ENCODE measurements at places on chromosomes 16 and 17.
A peak's percentile ranks its signal among the peaks of the same experiment; 100 is the strongest.

DNA sequence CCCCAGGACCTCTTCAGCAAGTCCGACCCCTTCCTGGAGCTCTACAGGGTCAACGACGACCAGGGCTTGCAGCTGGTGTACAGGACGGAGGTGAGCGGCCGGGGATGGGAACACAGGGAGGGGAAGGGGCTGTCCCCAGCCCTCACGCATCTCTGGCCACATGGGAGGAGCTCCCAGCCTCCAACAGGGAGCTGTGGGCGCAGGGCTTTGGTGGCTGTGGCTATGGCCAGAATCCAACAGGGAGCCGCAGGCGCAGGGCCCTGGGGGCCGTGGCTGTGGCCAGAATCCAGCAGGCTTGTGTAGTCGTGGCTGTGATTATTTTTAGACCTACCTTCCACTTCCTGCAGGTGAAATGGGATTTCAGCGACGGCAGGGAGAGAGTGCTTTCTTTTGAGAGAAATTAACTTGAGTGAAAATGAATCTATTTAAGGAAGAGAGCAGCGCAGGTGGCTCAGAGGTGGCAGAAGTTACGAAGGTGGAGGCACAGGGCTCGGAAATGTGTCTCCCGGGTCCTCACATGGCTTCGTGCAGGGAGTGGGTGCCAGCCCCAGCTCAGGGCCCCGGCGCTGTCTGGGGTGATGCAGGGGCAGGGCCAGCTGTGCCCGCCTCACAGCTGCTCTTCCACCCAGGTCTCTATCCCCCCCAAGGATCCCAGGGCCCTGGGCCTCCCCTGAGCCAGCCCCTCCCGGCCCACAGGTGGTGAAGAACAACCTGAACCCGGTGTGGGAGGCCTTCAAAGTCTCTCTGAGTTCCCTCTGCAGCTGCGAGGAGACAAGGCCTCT is 9.4 kb downstream of the CPNE7 start:
- no peak for DNase-seq

- DNase-seq: no peak
Measured at GRCh38 chr16:7325834-7326233, 6.8 kb upstream of the RBFOX1 start.

GRCh38 chr16:83847371-83848225 is 39.8 kb downstream of the HSBP1 start:
- no peak for DNase-seq

- no peak for DNase-seq
Measured at GRCh38 chr16:11152677-11153331, 103.2 kb downstream of the SOCS1 start.

DNA sequence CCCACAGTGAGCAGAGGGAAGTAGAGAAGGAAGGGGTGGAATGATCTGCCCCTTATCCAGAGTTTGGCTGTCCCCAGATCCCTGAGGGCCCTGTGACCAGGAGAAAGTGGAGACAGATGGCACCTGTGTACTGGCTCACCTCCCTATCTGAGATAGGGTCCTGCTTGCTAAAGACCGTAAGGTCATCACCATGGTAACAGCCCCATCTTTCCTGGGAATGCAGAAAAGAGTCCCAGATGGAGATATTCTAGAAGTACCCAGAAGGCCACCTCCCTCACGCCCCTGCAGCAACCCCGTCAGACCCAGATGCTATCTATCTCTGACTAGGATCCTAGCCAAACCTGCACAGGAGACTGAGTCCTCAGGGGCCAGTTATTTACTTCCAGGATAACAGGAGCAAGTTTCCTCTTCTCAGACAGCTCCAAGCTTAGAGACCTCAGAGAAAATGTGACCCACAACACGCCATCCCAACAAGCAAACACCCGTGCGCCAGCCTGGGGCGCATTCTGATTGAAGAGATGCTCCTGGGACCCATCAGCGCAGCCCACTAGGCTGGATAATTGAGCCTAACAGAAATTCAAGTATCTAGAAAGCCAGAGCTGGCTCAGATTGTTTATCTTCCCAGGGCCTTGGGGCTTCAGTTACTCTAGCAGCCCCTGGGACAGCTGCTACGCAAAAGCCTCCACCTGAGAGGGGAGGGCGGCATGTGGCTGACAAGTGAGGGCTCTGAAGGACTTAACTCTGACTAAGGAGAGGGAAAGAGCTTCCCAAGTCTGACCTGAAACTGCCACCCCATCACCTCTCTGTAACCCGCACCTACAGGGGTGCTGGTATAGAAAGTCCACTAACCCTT is 1.9 kb downstream of the ORMDL3 start:
- no peak for DNase-seq

GRCh38 chr17:8341456-8341855 is 1.8 kb downstream of the ODF4 start:
- DNase-seq: no peak

DNA sequence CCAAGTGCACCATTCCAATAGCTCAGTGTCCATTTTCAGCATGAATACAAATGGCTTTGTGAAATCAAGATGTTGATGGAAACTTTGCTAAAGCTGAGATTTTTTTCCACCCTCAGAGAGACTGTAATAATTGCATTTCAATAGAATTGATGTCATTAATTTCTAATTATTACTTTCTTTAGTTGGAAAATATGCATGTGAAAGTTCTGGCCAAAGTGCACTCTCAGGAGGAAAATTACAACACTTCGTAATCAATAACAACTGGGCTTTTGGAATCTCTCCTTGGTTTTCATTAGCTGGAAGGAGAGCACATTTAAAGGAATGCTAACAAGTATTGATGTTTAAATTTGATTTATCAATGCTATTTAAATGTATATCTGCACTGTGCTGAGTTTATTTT is 529.5 kb upstream of the CDH8 start:
- DNase-seq: no peak

GRCh38 chr16:5642436-5642835 is 544.8 kb upstream of the EEF2KMT start:
- DNase-seq: no peak

DNA sequence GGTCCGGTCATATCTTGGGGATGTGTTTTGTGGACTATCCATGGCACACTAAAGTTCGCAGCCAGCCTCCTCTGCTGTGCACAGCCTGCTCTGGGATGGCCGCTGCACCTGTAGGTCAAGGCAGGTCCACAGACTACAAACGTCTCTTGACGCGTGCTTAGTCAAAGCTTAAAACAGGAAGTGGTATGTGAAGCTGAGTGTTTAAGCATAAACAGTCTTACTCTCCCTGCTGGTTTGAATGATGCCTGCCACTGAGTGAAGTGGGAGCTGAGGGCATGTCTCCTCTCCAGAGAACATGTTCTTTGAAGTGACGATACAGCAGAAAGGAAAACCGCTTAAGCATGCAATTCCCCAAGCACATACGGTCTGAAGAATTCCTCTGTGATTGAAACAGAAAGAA is 365.6 kb downstream of the SLC39A11 start:
- DNase-seq: no peak

- DNase-seq: no peak
Measured at GRCh38 chr17:75412455-75413317, 7.2 kb upstream of the GRB2 start.

DNA sequence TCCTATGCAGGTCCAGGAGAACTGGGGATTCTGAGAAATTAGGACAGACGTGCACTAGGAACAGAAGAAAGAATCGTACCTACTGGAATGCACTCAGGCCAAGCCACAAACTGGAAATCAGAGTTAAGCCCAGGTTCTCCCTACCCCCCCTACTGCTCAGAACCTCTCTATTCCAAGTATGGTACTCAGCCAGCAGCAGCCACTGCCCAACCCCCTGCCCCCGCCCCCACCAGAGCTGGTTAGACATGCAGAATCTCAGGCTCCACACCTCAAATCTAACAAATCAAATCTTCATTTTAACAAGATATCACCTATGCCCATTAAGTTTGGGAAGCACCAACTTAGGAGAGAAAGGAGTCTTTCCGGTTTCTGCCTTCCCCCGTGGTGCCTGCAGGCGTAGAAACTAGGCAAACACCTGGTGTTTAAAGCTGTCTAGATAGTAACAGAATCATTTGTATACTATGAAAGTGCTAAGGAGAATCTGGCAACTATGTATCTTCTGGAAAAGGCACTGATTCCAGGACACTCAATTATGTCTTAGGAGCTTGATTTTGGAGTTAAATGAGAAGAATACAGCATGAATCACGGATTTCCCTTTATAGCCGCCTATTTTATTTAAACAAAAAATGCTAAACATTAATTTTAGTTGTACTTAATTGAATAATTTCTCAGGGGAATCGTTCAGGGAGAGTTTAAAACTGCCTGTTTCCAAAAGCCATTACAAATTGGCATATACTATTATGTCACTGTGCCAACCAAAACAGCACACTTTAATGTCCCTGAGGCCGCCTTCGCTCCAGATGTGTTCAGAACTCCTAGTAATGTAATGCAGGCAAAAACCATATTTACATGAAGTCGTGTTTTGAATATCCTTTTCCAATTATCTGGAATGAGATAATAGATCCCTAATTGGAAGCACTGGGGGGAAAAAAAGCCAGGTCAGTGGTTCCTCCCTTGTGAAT is 166.5 kb downstream of the STX8 start:
- no peak for DNase-seq

GRCh38 chr16:975291-975690 is 4.5 kb upstream of the LMF1 start:
- DNase-seq: no peak

DNA sequence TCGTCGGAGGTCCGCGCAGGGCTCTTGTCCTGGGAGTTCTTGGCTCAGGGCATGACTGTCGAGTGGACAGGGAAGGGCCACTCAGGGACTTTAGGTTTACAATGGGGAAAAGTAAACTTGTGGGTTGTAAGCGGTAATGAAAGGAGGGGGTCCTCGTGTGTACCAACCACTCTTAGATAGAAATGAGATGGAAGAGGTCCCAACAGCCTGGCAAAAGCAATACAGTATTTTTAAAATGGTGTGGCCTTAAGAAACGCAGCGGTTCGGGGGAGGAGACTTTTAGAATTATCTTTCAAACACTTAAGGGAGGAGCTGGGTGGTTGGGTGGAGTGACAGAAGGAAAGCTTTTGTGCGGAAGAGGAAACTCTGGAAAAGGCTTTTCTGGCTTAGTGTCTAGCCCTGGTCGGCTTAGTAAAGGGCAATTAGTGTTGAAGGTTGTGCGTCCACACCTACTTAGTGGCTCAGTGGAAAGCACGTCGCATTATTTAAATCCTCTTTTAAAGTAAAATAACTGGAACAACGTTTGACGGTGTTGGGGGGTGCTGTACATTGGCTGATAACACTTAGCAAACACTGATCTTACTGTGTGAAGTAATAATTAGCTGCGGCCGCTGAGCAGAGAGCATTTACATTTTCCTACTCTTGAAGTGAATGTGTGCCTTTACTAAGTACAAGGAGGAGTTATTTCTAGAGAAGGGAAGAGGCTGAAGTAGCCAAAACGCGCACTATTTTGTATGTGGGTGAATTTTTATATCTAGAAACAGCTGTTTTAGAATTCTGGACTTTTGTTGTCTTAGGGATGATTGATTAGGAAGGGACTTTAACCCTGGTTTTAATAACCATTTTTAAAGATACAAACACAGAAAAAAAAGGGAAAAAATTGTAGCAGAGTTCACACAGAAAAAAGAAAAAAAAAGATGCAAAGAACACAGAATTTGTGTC is 1.0 kb downstream of the WSB1 start:
- DNase-seq: peak; percentile 61

- DNase-seq: no peak
Measured at GRCh38 chr16:8541868-8542267, 48.4 kb downstream of the TMEM114 start.

GRCh38 chr16:3690980-3691720 is 26.2 kb downstream of the TRAP1 start:
- DNase-seq: no peak

GRCh38 chr17:81980707-81981343 is 3.4 kb downstream of the ASPSCR1 start:
- DNase-seq: no peak

- DNase-seq: no peak
Measured at GRCh38 chr17:30226878-30227277, 8.6 kb downstream of the SLC6A4 start.

DNA sequence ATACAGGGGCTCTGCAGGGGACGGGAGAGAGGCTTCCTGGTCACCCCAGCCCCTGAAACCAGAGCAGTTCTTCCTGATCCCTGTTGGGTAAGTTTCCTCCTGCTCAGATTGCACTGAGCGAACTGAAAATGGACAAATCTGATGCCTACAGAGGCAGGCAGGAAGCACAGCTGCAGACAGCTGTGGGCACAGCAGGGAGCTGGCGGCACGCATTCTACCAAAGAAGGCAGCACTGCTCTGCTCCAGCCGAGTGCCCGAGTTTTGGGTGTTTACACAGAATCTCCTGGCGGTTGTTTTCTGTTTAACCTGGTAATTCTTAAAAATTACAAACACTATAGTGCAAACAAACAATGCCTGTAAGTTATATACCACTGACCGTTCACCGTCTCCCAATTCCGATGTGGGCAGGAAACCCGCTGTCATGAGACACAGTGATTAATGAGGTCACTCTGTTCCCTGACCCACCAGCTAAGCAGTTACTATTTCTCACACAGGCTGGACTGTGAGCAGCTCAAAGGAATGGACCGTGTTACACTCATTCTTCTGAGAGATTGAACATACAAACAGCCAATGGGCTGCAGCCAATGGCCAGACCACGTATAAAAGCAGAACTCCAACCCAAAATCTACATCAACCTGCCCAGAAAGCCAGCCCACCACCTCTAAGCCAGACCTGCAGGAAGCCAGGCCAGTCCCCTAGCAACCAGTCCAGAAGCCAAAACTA is 25.5 kb downstream of the NSMCE1 start:
- peak; percentile 71 for DNase-seq

- no peak for DNase-seq
Measured at GRCh38 chr17:6109536-6109935, 39.4 kb downstream of the WSCD1 start.

DNA sequence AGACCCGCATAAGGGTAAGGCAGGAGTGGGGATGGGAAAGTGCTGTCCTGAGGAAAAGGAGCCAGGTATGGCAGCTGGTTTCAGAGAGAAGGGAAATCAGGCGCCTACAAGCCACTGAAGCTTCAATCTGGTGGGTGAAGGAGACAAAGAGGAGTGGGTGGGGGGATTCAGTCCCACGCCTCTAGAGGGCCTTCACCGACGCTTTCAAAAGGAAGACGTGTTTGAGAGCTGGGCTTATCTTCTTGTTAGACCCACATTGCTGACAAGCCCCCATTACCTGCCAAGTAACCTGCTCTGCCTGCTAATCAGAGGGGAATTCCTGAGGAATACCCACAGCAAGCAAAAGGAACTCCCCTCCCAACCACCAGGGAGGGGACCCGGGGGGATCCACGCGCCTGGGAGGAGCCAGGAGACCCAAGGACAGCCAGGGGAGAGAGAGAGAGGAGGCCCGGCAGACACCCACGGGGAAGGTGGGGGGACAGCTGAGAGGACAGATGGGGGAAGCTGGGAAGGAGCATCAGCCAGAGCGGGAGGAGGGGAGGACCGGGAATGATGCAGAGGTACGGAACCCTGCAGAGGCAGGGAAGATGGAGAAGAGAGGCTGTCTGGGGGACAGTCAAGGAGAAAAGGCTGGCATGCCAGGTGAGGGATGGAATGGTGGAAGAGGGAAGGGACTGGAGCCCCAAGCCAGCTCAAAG is 1.0 kb downstream of the MTMR4 start:
- no peak for DNase-seq

DNA sequence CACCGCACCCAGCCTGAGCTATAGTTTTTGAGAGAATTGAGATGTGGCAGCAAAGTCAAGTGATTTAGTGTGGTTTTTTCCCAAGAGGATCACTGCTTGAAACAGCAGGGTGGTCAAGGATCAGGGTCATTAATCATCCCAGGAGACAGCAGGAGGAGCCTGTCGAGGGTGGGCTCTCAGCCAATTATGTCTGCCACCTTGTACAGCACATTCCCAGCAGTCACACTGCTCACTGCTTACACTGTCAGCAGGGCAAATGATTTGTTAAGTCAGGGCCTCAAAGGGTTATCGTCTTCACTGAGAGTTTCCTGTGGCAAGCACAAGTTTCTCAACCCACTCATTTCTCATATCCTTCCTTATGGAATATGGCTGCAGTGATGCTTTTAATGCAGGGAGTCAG is 13.2 kb downstream of the B3GNT9 start:
- no peak for DNase-seq
